ENCODE measurements at places on chromosomes 11 and 22. TPM values are rescaled to one million over a fixed set of nuclear protein-coding genes. Genes with fewer than 3 reads are reported as not detected.

DNA sequence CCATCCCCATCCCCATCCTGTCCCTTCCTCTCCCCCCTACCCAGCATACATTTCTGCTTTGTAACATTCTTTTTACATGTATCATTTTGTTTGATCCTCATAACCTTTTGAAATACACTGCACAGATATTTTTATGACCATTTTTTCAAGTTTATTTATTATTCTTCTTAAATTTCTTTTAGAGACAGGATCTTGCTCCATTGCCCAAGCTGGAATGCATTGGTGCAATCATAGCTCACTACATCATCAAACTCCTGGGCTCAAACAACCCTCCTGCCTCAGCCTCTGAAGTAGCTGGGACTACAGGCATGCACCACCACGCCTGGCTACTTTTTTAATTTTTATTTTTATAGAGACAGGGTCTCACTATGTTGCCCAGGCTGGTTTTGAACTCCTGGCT lies 99.4 kb upstream of the AKIP1 start:
- DNase-seq: no peak

- DNase-seq: no peak
These were observed 32.6 kb upstream of the GRK2 start for GRCh38 chr11:67233584-67234190.

GRCh38 chr11:130778026-130778425 lies 138.3 kb downstream of the SNX19 start:
- DNase-seq: no peak

GRCh38 chr11:78660471-78660870 lies 85.8 kb upstream of the NARS2 start:
- no peak for DNase-seq

GRCh38 chr11:35949242-35949641 lies 5.4 kb downstream of the LDLRAD3 start:
- DNase-seq: peak; percentile 59

DNA sequence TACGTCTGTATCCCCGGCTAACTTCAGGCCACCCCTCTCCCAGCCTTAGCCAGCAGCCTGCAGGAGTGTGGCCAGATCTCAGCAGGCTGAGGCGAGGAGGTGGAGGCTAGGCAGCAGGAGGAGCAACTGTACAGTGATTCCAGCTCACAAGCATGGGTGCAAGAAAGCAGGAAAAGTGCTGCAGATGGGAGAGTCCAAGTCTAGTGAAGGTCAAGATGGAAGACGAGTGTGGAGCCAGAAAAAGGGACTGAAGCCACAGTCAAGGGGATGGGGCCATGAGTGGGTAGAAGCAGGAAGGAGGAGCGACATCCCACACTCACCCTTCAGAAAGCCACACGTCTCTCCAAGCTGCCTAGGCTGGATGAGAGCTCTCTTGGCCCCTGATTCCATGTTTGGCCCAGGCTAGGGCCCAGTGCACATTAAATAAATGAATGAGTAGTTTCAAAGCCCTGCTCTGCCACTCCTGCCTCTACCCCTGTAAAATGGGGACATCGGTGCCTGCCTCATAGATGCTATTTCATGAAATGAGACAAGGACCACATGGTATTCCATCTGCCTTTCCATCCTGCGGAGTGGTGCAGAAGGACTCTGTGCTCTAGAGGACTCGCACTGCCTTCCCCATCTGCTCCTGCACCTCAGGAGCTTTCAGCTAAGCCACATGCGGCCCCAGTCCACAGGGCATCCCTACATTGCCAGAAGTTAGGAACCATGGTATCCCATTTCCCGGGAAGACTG lies 2.9 kb downstream of the YDJC start:
- no peak for DNase-seq

DNA sequence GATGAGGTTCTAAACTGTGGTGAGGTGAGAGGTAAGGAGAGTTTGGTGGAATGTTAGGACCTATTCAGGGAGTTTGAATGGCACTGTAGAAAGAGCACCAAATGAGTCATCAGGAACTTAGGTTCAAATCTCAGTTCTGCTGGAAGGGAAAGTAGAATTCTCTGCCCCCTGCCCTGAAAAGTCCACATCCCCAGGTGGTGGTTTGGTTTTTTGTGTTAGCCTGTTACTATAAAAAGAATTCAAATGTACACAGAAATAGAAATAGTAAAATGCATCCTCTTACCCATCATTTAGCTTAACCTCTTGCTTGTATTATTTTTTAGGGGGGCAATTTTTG lies 20.2 kb downstream of the PPFIBP2 start:
- DNase-seq: no peak

GRCh38 chr11:1515082-1516060 lies 28.8 kb upstream of the MOB2 start:
- peak; percentile 63 for DNase-seq

DNA sequence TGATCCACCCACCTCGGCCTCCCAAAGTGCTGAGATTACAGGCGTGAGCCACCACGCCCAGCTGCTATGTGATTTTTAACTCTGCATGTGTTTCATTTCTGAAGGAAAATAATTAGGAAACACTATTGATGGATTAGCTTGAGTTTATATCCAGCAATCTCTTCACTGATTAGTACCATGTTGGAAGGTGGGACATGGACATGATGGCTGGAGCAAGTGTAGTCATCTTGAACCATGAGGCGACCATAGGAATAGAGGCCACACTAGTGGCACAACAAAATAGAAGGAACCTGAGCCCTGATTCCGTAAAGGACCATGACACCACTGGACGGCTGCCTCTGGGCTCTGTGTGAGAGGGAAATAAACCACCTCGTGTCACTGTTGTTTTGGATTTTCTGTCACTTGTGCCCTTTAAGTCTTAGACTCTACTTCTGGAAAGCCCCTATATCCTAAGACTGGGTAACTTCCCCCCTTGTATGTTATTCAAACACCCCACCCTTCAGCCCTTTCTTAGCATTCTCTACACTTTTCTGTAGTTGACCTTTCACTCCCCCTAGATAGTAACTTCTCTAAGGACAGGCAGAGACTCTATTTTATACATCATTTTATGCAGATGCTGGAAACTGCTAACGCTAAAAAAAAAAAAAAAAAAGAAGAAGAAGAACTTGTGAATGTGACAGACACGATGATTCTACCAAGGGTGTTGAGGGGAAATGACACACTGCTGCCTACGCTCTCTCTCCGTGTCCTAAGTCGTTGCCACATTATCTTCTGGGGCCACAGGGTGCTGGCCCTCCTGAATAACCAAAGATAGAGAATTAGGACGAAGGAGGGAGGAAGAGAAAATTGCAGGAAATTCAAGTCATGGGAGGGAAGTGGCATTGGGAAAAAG lies 2.7 kb upstream of the VPS37C start:
- DNase-seq: no peak

DNA sequence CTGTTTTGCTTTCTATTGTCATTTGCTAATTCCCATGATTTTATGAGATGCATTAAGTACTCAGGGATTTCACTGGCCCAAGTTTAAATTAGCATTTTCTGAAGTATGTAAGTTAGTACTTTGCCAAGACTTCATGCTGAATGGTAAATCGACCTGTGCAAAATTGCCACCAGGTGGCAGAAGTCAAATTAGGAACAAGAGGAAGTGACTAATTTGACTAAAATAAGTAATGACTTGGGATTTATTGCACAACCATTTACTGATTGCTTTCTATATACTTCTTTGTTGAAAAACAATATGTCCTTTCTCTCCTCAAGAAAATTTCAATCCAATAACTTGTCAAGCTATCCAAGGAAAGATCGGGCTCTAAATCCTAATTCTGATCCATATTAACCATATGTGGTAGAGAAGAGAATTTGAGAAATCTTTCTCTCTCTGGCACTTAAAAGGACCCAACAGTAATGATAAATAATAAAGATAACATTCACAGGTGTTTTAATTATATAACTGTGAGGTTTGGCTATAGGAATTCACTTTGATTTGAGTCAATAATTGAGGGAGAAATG lies 253.7 kb upstream of the CHORDC1 start:
- DNase-seq: peak; percentile 63

GRCh38 chr11:104332110-104332509 lies 168.2 kb upstream of the PDGFD start:
- DNase-seq: peak; percentile 65

- DNase-seq: no peak
These were observed 155.1 kb downstream of the TENM4 start for GRCh38 chr11:79285756-79286155.

DNA sequence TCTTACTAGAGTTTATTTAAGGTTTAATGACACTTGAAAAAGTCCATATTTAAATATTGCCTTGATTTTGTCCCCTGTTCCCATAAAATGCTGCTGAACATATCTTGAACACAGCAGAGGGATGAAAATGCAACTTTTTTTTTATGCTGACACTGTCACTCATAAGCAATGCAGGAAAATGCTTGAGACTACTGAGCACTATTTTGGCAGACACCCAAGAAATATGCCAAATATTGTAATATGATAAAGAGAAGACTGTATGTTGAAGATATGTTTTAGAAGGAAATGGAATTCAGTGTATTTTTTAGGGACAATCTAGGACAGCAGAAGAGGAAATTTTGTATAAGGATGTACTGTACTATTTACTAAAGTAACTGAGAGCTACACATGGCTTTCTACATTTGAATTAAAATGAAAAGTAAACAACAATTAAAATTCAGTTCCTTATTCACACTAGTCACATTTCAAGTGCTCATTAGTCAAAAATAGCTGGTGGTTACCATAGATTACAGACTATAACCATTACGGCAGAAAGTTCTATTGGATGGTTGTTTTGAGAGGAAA lies 58.6 kb downstream of the LRRC4C start:
- no peak for DNase-seq

Gene BATF2
- 0.45 TPM for total RNA-seq

Gene MIAT
- total RNA-seq: 0.45 TPM

Gene MPST
- 54.8 TPM for total RNA-seq

Gene LRRN4CL
- 1.3 TPM for total RNA-seq

Gene SHISAL1
- total RNA-seq: 0.67 TPM

Gene APOL3
- total RNA-seq: not detected

Gene DSCAML1
- total RNA-seq: not detected
